Ureter (tissue), 1 donor: ENCODE measurements at places on chromosomes 12 and 14.

GRCh38 chr12:96338852-96339471 is 61.3 kb downstream of the CDK17 start:
- DNase-seq = no peak

GRCh38 chr14:96204151-96205058 is at the start of gene BDKRB2:
Gene BDKRB2, plus strand, starts transcription at chr14:96204839. Its CDS starts 32,269 bp downstream, at chr14:96237108.
- peak; percentile 73 for DNase-seq

GRCh38 chr14:72640911-72641485 is 252.9 kb downstream of the DPF3 start:
- no peak for DNase-seq

DNA sequence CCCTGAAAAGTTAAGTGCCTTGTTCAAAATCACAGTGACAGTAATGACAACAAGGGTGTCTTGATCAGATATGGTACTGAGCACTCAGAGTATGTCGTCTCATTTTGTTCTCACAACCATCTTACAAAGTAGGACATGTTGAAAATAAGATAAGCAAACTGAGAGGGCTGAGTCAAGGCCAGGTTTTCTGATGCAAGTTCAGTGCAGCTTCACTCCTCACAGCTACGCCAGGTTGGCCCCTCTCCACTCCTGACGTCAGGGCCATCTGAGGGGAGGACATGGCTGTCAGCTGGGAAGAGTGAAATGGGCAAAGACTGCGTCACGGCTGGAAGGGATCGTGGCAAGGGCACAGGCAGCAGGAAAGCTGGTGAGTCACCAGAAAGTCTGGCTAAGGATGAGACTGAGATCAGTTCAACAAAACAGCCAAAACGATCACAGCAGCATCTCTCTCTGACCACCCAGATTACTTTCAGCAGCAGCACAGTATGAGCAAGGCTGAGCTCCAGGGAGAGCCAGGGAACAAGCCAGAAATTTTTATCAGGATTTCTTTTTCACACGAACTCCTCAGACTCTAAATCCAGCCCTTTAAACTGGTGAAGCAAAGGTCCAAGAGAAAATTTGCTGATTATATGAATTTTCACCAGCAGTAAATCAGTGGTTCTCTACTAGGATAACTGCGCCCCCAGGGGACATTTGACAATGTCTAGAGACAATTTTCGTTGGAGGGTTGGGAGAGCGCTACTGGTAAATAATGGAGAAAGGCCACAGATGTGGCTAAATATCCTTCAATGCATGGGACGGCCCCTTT is 297.9 kb upstream of the AMIGO2 start:
- DNase-seq = peak; percentile 93
